ENCODE measurements at places on chromosomes 7 and 10. TPM values are rescaled to one million over a fixed set of nuclear protein-coding genes. Genes with fewer than 3 reads are reported as not detected.

WNT8B gene
- total RNA-seq: not detected

SORCS1 gene
- not detected for total RNA-seq

RBP3 gene
- not detected for total RNA-seq

GRCh38 chr10:125166658-125167057 lies 6.3 kb upstream of the CTBP2 start:
- no peak for DNase-seq

- no peak for DNase-seq
Observed at GRCh38 chr7:107742678-107743566, 1.0 kb upstream of the CBLL1 start.

GRCh38 chr10:63611078-63611477 lies 89.9 kb downstream of the REEP3 start:
- DNase-seq: no peak

- DNase-seq: no peak
Observed at GRCh38 chr7:116499168-116500077, at the start of gene CAV2. Gene CAV2 (plus strand): TSS chr7:116499738. CDS start chr7:116499782, 44 bp downstream.

All from activated T-cell treated with anti-CD3 and anti-CD28 coated beads, Interleukin-2, amount 50 U/mL, for 4 hours (primary cell).